ENCODE measurements at places on chromosomes 1 and 21. TPM values are rescaled to one million over a fixed set of nuclear protein-coding genes. Genes with fewer than 3 reads are reported as not detected.

GRCh38 chr1:5988596-5989285 lies 3.5 kb downstream of the NPHP4 start:
- no peak overlapping the region for H3K4me3 ChIP-seq
- no peak overlapping the region for H3K27ac ChIP-seq
- H3K36me3 ChIP-seq = no peaks in the 10 kb centered on the region
- DNase-seq = no peak
- peaks cover 6% of the 10 kb centered on the region for H3K4me1 ChIP-seq

GRCh38 chr1:75954586-75954985 lies 22.4 kb upstream of the ASB17 start:
- no peaks in the 10 kb centered on the region for H3K27me3 ChIP-seq
- DNase-seq = no peak

CHODL gene
- polyA plus RNA-seq = 0.40 TPM

FNBP1L gene
- 11.3 TPM for polyA plus RNA-seq
